ENCODE measurements at places on chromosomes 2 and 18.

GRCh38 chr18:49855711-49856415 is 42.5 kb upstream of the ACAA2 start:
- no peak for DNase-seq

DNA sequence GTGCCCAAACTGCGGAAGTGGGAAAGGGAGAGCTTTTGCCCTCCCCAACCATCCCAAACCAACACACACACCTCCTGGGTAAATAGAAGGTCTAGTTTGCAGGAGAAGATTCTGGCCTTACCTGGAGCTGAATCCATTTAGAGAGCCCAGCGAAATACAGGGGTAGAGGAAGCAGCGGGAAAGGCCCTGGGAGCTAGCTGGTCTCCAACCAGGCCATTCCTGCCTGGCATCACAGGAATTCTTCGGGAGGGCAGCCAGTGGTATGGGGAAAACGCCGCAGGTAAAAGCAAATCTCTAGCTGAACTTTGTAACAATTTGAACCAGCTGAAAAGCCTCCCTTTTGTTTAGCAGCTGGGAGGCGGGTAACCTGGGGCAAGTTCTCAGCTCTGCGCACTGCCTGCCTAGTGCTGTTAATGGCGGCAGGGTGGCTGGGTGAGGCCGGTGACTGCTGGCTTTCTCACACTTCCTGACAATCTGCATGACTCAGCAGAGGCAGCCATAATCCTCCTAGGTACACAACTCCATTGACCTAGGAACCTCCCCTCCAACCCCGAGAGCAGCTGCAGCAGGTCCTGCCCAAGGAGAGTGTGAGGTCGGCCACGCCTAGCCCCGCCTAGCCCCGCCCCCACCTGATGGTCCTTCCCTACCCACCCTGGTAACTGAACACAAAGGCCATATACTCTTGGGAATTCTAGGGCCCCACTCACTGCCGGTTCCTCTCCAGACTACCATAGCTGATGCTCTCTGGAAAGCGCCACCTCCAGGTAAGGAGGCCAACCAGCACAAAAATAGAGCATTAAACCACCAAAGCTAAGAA is 483.8 kb upstream of the REG3G start:
- DNase-seq: no peak

- DNase-seq: no peak
These were observed 31.6 kb downstream of the FAM161A start for GRCh38 chr2:61822255-61822654.

DNA sequence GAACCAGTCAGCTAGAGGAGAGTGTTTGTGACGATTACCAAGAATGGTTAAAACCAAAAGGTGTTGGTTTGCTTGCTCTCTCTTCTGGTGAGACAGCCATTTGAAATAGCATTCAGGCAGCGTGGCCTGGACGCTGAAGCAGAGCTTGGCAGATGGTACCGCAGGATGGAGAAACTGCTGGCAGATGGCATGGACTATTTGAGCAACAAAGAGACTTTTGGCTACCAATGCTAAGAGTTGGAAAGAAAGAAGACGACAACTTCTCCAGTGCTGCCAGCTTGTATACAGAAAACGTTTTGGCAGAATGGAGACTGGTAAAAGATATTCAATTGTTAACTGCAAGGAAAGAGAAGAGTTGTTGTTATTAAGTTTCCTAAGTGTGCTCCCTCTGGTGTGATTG is 315.0 kb downstream of the PARD3B start:
- no peak for DNase-seq

GRCh38 chr2:186486651-186487647 is 889 bp downstream of the ZC3H15 start:
- no peak for DNase-seq

- no peak for DNase-seq
These were observed 45.5 kb downstream of the RAB12 start for GRCh38 chr18:8654503-8655451.

- no peak for DNase-seq
These were observed 18.3 kb upstream of the ANKRD53 start for GRCh38 chr2:70959851-70960832.

DNA sequence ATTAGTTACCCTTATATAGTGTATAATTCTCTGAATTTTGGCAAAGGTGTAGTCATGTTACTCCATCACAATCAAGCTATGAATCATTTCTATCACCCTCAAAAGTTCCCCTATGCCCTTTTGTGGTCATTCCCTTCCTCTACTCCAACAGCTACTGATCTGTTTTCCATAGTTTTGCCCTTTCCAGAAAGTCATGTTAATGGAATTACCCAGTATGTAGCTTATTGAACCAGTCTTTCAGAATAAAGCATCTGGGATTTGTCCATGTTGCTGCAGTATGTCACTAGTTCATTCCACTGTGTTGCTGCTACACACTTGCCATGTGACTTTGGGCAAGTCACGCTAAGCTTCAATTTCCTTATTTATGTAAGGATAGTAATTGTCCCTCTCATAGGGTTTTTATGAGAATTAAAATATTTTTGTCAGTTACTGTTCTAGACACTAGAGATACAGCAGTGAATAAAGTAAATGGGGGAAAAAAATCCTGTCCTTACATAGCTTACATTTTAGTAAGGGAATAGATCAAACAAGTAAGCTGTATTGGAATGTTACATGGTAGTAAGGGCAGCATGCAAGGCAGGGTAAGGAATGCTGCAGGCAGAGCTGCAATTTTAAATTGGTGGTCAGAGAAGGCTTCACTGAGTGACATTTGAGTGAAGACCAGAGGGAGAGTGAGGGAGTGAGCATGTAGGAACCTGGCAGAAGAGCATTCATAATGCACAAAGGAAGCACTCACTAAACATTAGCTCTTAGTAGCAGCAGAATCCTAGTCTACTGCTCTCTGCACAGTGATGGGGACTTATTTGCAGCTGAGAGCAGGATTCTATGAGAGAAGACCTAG is 80.3 kb upstream of the TSPYL6 start:
- no peak for DNase-seq

DNA sequence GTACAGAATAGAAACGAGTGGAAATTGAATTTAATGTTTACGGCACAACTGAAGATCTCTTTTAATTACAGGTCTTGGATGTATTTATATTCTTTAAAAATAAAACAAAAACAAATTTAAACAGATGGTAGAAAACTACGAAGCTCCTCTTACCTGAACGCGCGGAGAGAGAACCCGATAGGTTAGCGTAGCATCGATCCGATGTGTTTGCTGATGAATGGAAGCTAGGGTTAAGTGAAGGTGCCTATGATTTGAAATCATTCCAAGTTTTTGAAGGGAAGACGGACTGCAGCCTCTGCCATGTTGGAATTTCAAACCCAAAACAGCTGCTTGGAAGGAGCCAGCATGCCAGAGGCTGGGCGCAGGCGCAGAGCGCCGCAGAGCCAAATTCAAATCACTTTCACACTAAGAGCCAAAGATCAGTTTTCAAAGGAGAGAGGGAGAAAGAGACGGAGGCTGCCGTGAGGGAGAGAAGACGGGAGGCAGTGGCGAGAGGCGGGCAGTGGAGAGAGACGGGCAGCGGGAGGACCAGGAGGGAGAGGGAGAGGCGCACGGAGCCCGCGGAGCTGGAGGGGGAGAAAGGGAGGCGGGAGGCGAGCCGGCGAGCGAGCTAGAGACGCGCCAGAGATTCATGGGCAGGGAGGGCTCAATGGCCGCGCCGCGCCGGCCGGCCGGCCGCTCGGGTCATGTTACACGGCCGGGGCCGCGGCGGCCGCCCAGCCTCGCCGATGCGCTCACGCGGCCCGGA is at the start of gene FIGN:
Gene FIGN (minus strand): TSS at position 324 of the 748 bp plus-strand sequence. CDS start 1,081 bp downstream, outside the sequence.
- no peak for DNase-seq

- DNase-seq: no peak
These were observed 73.3 kb downstream of the PIK3C3 start for GRCh38 chr18:42028247-42028832.

Measured in stimulated activated CD8-positive, alpha-beta memory T cell treated with anti-CD3 and anti-CD28 coated beads, Interleukin-2, amount 100 ng/mL, for 48 hours (primary cell).